ENCODE measurements at places on chromosomes 6 and 20.

DNA sequence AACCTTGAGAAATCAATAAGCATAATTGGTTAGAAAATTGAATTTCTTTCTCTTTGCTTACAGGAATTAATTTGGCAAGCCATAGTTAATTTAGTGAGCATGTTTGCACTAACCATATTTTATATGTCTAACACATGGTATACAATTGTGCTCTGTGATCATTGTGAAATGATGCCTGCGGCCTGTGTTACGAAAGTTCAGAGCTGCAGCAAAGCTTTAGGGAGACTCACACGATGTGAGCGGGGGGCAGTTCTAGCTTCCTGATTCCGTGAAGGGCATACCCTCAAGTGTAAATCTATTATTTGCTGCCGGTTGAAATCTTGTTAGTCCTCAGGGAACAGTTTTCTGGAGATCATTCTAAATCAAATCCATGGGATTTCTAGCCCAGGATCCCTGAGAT, 25.5 kb upstream of the ADTRP start:
- no peak for DNase-seq

GRCh38 chr6:44353336-44353735, 10.9 kb downstream of the SPATS1 start:
- no peak for DNase-seq

- DNase-seq: no peak
These were observed 237.5 kb downstream of the ERMARD start for GRCh38 chr6:169988769-169989550.

GRCh38 chr20:31236953-31237352, 20.5 kb upstream of the DEFB115 start:
- no peak for DNase-seq

DNA sequence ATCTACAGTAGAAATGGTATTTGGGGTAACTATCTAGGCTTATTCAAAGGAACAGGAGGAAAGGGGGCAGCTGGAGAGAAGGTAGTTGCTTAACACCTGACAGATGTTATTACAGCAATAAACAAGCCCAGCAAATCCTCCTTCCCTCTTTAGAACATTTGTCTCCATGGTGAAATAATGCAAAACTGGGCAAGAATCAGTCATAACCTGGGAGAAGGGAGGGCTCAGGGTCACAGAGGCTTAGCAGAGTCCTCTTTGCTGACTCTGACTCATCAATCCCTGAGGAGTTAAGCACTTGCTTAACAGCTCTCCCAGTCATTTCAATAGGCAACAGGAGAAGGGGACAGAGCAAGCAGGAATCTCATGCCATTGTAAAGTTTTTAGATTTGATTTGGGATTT, 230.3 kb downstream of the IBTK start:
- peak; percentile 47 for DNase-seq

DNA sequence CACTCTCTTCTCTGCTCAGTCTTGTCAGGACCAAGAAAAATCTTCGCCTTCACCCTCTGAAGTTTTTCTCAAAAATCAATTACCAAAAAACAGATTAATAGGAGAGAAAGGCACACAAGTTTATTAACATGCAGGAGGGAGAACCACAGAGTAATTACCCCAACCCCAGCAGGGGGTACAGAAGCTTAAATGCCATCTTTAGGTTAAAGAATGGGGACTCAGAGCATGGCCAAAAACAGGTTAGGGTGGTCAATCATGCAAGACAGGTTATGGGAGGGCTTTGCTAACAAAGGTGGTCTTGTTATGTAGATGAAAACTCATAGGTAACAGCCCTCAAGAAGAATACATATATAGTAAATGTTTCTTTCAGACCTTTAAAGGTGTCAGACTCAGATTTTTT, 100.5 kb upstream of the BTN3A2 start:
- no peak for DNase-seq

GRCh38 chr6:38261626-38262025, 378.1 kb downstream of the BTBD9 start:
- DNase-seq: no peak

DNA sequence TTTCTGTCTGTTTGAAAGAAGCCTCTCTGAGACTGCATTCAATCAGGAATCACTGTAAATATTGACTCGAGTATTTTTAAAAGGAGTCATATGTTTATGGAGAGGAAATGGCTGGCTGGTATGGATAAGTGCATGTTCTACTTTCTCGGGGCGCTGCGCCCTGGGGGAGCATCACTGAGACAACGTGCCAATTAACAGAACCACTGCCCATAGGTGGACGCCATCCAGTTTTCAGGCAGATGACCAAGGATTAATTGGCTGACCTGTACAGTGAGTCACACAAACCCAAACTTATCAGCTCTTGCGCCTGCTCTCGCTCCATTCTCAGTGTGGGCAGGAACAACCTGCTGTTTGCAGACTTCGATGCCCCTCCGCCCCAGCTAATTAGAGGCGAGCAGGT, 571.2 kb downstream of the QKI start:
- DNase-seq: no peak

- DNase-seq: no peak
These were observed 103.1 kb upstream of the ADGRF1 start for GRCh38 chr6:47145212-47145611.

- no peak for DNase-seq
These were observed 22.3 kb downstream of the BEND6 start for GRCh38 chr6:56977192-56977591.

- no peak for DNase-seq
These were observed 77.0 kb downstream of the SULF2 start for GRCh38 chr20:47708140-47708807.

GRCh38 chr20:59136027-59136426, 27.6 kb upstream of the ZNF831 start:
- no peak for DNase-seq

GRCh38 chr6:83514866-83515466, 2.6 kb downstream of the PRSS35 start:
- peak; percentile 48 for DNase-seq

GRCh38 chr6:69383627-69384026, 413.2 kb downstream of the LMBRD1 start:
- DNase-seq: no peak

- DNase-seq: peak; percentile 29
These were observed 195.0 kb downstream of the TMEM242 start for GRCh38 chr6:157128235-157128775.

GRCh38 chr20:12068121-12068520, 150.4 kb downstream of the BTBD3 start:
- DNase-seq: no peak

DNA sequence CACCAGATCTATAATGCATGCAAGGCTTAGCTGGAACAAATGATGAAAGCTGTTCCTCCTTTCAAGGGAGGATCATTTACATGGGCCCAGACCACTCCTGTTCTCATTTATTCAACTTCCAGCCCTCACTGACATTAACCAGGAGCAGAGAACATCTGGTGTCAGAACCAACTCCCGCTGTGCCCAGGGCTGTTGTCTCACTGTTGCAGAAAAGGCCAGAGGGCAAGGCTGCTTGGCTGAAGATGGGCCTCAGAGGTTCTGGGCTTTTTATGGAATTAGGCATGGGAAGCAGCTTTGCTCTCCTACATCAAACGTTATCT, 164.2 kb downstream of the GMPR start:
- no peak for DNase-seq

DNA sequence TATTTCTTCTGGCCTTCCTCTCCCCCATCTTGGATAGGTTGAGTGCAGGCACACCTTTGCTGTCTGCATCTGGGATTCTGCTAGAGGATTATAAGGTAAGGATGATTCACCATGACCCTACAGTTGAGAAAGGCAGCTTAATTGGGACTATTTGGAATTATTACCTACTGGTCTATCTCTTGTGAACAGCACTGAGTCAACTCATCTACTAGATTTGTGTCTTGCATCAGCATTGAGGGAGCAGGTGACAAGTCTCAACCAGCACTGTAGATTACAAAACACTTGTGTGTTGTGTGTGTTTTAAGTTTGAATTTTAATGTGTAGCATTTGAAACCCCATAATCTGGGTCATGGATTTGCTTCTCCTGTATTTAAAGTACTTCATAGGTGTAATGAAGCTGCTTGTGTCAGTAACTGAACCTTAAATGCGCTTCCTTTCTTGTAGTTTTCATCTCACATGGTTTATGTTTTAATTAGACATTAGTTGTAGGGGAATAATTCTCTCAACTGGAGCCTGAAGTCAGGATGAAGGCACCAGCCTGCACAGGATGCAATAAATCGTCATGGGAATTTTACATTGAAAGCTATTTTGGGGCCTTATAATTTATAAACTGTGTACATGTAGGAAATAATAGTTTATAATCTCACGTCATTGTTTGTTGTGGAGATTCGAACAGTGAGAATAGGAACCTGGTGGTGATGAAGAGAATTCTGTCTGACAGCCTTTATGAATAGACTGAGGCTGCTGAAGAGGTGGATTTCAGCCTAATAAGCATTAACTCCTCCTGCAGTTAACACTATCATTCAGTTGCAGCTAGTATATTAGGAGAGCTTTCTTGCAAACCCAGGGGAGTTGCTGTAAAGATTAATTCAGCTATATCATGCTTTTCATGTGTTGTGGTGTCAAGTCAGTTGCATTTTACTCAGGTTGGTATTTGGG, 125.1 kb downstream of the JARID2 start:
- DNase-seq: peak; percentile 47

- peak; percentile 42 for DNase-seq
These were observed at the start of gene MOCS1 for GRCh38 chr6:39934131-39934757. TSS of gene MOCS1 (minus strand) at chr6:39934462. CDS start at chr6:39934417, 45 bp downstream.

GRCh38 chr20:35991142-35991771, 22.9 kb downstream of the CNBD2 start:
- peak; percentile 45 for DNase-seq

DNA sequence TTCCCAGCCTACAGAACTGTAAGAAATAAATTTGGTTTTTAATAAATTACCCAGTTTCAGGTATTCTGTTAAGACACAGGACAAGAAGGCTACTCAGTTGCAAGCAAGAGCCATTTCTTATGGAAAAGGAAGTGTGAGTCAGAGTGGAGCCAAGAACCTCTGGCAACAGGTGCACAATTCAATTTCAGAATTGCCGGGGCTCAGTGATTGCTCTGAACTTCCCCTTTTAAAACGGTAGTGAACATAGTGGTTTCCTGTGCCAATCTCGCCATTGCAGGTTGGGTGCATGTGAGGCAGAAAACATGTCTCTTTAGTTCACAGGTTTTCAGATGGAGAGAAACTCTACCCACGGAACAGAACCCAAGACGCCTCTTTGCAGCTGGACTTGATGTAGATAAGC, 16.4 kb downstream of the PIGT start:
- DNase-seq: peak; percentile 38

DNA sequence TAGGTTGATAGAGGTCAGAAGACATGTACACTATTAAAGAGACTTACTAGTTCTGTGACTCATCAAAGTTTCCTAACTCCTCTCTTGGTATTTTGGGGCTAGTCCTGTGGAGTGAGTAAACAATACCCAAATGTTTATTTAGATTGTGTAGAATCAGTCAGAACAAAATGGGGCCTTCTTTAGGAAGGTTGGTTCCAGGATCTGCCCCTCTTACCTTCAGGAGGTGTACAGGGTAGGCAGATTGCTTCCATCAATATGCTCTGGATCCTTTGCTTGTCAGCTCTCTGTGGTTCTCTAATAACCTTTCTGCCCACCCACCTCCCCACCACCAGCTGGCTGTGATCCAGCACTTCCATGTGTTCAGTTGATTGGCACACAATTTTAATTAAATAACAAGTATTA, 107.0 kb downstream of the POPDC3 start:
- DNase-seq: no peak

- DNase-seq: no peak
These were observed 48.6 kb downstream of the TSPYL4 start for GRCh38 chr6:116205281-116205680.

DNA sequence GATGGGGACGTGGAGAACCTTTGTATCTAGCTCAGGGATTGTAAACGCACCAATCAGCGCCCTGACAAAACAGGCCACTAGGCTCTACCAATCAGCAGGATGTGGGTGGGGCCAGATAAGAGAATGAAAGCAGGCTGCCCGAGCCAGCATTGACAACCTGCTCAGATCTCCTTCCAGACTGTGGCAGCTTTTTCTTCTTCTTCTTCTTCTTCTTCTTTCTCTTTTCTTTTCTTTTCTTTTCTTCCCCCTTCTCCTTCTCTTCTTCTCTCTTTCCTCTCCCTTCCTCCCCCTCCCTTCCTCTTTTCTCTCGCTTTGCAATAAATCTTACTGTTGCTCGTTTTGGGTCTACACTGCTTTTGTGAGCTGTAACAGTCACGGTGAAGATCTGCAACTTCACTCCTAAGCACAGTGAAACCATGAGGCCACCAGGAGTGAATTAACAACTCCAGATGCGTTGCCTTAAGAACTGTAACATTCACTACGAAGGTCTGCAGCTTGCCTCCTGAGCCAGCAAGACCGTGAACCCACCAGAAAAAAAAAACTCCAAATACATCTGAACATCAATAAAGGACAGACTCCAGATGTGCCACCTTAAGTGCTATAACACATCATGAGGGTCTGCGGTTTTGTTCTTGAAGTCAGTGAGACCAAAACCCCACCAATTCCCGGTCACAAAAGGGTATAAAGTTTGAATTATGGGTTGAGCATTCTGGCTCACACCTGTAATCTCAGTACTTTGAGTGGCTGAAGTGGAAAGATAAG, 19.6 kb upstream of the SERPINB1 start:
- no peak for DNase-seq

DNA sequence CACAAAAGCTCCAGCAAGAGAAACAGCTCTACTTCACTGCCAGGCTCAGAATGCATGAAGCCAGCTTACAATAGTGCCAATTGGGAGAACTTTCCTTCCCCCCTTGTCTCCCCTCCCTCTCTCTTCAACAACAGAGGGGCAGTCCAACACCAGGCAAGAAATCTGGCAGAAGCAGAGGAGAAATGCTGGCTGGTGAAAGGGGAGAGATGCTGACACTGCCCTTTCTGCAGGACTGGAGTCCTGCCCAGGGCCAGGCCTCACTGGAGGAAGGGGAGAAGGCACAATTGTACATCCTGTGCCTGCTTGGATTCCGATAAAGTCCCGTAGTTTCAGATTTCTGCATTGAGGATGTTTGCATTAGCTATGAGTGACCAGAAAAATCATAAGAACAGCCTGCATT, 148.6 kb downstream of the LRRC1 start:
- no peak for DNase-seq

DNA sequence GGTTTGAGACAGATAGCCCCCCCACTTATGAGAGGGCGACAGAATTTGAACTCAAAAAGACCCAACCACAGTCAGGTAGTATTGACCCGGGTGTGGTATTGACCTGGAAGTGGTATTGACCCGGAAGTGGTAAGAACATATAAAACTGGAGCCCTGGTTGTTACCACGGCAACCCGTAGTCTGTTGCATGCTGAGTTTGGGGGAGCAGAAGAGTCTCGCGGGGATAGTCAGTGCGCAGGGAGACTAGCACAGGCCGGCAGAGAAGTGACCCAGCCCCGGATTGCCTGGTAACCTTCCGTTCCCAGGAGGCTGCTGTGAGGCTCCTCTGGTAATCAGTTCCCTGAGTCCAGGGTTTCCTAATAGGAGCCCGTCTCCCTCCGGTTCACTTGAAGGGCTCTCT, 96.2 kb downstream of the SNX5 start:
- no peak for DNase-seq
